Smooth muscle cell of trachea (primary cell): ENCODE measurements at places on chromosomes 5 and 9. TPM values are rescaled to one million over a fixed set of nuclear protein-coding genes. Genes with fewer than 3 reads are reported as not detected.

The CNTFR gene
- 0.44 TPM in 1 of 2 replicates, not detected in the other for total RNA-seq

The RNF20 gene
- 30.4 and 38.5 TPM in 2 replicates for total RNA-seq

The FCN2 gene
- not detected in 2 replicates for total RNA-seq

The KIAA0825 gene
- total RNA-seq, result 4.0 and 5.5 TPM in 2 replicates

The C7 gene
- total RNA-seq, result 0.15 and 0.83 TPM in 2 replicates

The FER gene
- total RNA-seq, result 25.0 and 40.4 TPM in 2 replicates

The CPLANE1 gene
- total RNA-seq, result 18.4 and 27.6 TPM in 2 replicates

The ALDH7A1 gene
- 26.6 and 70.7 TPM in 2 replicates for total RNA-seq

The RGS14 gene
- total RNA-seq, result 5.6 and 8.3 TPM in 2 replicates

The BSPRY gene
- total RNA-seq, result not detected in 2 replicates

The NUTM2F gene
- not detected in 2 replicates for total RNA-seq

The GCNT4 gene
- 1.6 and 2.3 TPM in 2 replicates for total RNA-seq

The PCDHA1 gene
- under 0.01 TPM in 1 of 2 replicates, not detected in the other for total RNA-seq

The TRPM3 gene
- total RNA-seq, result under 0.01 and 0.44 TPM in 2 replicates

The ELOVL7 gene
- 0.33 TPM in 1 of 2 replicates, not detected in the other for total RNA-seq

The COL27A1 gene
- total RNA-seq, result 3.6 and 8.6 TPM in 2 replicates

The SPDL1 gene
- 16.9 and 22.3 TPM in 2 replicates for total RNA-seq

The OR2S2 gene
- not detected in 2 replicates for total RNA-seq

The BTNL8 gene
- not detected in 2 replicates for total RNA-seq

The PCDHGB1 gene
- 4.4 and 4.5 TPM in 2 replicates for total RNA-seq

The MARCOL gene
- total RNA-seq, result not detected in 2 replicates

The ISL1 gene
- total RNA-seq, result not detected in 2 replicates

The POLR3G gene
- total RNA-seq, result 6.9 and 11.1 TPM in 2 replicates

The RAPGEF1 gene
- 18.6 and 35.9 TPM in 2 replicates for total RNA-seq

The CCDC152 gene
- total RNA-seq, result 5.8 and 8.0 TPM in 2 replicates

The GPR150 gene
- 0.29 and 0.66 TPM in 2 replicates for total RNA-seq

The GABBR2 gene
- 0.33 and 1.3 TPM in 2 replicates for total RNA-seq

The HAVCR2 gene
- 1.0 and 2.2 TPM in 2 replicates for total RNA-seq

The MYMK gene
- not detected in 2 replicates for total RNA-seq

The IL9 gene
- not detected in 2 replicates for total RNA-seq

The ZCCHC7 gene
- 22.3 and 23.7 TPM in 2 replicates for total RNA-seq

The SPINK4 gene
- not detected in 2 replicates for total RNA-seq

The CBY3 gene
- total RNA-seq, result not detected in 2 replicates

The FAM78A gene
- total RNA-seq, result 0.29 and 0.66 TPM in 2 replicates

The SPZ1 gene
- total RNA-seq, result not detected in 2 replicates

The FAM153A gene
- 0.66 TPM in 1 of 2 replicates, not detected in the other for total RNA-seq

The ZNF366 gene
- total RNA-seq, result under 0.01 TPM in 1 of 2 replicates, not detected in the other

The FKBP15 gene
- 24.7 and 25.6 TPM in 2 replicates for total RNA-seq

The LECT2 gene
- total RNA-seq, result not detected in 2 replicates

The F2RL2 gene
- 27.6 and 42.3 TPM in 2 replicates for total RNA-seq

The NOL8 gene
- 24.3 and 32.7 TPM in 2 replicates for total RNA-seq

The CCL21 gene
- not detected in 2 replicates for total RNA-seq

The GPR151 gene
- not detected in 2 replicates for total RNA-seq

The RPL35 gene
- 1,467 and 2,792 TPM in 2 replicates for total RNA-seq

The GPSM1 gene
- 104 and 143 TPM in 2 replicates for total RNA-seq

The SAXO1 gene
- total RNA-seq, result under 0.01 and 0.17 TPM in 2 replicates

The RMRP gene
- total RNA-seq, result 6,137 and 10,606 TPM in 2 replicates
